ENCODE measurements at places on chromosomes 4 and X.

DNA sequence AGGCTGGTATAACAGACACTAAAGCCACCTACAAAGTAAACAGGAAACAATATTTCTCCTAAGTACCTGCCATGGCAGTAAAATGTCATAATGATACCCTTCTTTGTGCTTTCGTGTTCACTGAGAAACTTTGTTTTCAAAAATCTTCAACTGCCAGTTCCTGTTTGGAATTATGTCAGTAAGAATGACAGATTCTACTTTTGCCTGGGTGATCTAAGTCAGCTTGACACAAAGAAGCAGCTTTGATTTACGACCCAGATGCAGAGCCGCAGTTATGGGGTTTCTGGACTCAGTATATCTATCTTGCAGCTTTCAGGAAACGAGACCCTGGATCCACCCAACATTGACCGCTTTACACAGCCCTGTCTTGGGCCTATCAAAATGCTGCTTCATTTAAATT, 71.2 kb downstream of the SNX25 start:
- no peak for DNase-seq

GRCh38 chr4:22099896-22100295, 151.3 kb upstream of the KCNIP4 start:
- DNase-seq, result no peak

GRCh38 chr4:80540349-80540748, 204.8 kb downstream of the CFAP299 start:
- DNase-seq, result no peak

DNA sequence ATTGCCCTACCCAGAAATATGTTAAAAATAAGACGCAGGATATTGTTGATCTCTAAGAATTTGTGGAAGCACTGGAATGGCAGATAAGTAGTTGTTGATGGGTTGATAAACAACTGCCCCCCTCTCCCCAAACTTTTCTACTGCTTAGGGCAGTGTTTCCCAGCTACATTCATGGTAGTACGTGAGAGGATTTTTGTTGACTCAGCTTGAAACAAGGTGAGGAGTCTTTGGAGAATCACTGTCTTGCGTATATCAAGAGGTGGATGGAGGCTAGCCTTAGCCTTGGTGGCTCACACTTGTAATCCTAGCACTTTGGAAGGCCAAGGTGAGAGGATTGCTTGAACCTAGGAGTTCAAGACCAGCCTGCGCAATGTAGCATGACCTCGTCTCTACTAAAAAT, 5.7 kb downstream of the ENOPH1 start:
- DNase-seq, result no peak

DNA sequence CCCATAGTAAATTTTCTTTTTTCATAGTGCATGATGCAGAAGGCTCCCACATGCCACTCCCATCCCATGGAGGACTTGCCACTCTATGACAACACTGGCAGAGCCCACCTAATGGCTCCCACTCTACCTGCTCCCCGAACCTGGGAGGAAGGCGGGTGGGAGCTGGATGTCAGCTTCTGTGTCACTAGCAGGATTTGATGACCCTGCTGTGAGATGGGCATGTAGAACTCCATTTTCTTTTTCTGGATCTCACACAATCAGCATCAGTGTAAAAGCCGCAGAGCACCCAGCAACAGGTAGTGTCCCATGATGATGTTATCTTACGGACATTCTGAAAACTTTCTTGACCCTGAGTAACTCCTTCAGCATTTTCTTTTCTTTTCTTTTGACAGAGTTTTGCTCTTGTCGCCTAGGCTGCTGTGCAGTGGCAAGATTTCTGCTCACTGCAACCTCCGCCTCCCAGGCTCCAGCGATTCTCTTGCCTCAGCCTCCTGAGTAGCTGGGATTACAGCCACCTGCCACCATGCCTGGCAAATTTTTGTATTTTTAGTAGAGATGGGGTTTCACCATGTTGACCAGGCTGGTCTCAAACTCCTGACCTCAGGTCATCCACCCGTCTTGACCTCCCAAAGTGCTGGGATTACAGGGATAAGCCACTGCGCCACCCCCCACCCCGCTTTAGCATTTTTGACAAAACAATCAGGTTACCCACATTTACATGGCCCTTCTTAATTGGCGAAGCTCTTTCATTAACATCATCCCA, 15.0 kb upstream of the ADH1A start:
- no peak for DNase-seq

DNA sequence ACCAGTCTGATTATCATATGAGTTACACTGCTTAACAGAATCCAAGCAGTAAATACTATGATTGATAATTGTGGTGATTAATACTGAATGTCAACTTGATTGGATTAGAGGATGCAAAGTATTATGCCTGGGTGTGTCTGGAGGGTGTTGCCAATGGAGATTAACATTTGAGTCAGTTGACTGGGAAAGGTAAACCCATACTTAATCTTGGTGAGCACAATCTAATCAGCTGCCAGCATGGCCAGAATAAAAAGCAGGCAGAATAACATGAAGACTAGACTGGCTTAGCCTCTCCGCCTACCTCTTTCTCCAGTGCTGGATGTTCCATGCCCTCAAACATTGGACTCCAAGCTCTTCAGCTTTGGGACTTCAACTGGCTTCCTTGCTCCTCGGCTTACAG, 961.3 kb downstream of the ADGRL3 start:
- no peak for DNase-seq

GRCh38 chr4:68358988-68359387, 9.1 kb upstream of the YTHDC1 start:
- DNase-seq, result no peak

GRCh38 chr4:151727365-151727764, 33.4 kb downstream of the GATB start:
- DNase-seq, result no peak

- no peak for DNase-seq
Measured at GRCh38 chr4:168580228-168580627, 83.4 kb downstream of the PALLD start.

DNA sequence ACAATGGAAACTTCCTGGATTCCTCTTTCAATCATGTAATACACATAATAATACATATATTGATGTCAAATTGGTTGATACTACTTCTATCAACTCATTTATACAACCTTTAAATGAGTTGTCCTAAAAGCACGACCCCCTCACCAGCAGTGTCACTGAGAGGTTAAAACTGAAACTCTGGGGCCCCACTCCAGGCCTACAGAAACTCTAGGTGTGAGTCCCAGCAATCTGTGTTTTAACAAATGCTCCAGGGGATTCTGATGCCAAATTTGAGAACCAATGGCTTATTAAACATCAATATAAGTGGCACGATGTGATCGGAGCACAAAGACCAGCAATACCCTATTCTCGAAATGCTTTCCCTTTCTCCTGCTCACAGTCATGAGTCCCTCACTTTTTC, 47.9 kb downstream of the ATP8A1 start:
- DNase-seq, result no peak

DNA sequence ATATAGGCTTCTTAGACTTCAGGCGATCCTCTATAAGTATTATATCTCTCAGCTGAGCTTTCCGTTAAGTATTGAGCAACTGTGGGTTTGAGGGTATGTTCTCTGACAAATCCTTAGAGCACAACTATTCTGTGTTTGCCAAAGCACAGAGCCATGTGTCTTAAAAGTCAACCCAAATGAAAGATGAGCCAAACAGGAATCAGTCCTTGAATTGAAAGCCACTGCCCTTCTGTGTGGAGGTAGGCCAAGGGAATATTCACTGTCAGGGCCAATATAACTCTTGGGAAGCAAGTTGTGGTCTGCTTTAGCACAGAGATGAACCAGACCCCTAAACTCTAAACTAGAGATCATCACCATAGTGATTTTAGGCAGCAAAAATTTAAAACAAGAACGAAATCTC, 164.0 kb downstream of the STAG2 start:
- DNase-seq, result peak; percentile 0

GRCh38 chr4:41258783-41259182, 2.1 kb downstream of the UCHL1 start:
- DNase-seq, result peak; percentile 26

- peak; percentile 38 for DNase-seq
Measured at GRCh38 chr4:142372530-142373260, 473.4 kb downstream of the INPP4B start.

DNA sequence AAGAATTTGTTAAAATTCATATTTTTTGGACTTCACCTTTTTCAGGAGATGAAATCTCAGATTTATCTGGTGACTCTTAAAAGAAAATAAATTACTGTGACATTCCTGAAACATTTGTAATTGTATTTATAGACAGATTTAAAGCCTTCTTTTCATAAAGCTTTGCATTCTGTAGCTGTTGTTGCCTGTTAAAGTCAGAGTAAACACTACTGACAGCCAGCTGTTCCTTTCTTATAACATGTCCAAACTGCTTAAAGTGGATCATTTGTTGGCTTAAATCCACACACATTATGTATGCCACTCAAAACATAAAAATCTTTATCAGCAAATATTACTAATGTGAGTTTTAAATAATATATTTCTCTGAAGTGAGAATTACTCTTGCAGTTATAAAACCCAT, 157.5 kb downstream of the TECRL start:
- DNase-seq, result no peak

DNA sequence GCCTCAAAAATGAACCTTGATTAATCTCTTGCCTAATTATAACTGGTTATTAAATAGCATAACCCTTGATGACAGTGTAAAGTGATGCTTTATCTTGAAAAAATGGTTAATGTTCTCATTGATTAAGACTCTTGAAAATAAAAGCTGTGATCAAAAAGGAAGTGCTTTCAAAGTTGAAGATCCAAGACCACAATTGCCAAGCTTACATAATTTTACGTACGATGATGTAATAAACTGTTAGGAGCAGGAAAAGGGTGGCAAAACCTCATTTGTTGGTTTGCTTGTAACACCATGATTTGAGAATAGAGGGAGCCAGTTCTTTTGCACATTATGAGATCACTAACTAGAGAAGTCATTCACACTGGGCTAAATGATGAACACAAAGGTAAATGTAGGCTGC, 322.2 kb downstream of the ADGRL3 start:
- DNase-seq, result no peak

GRCh38 chrX:133985164-133985966, at the start of gene GPC3:
Gene GPC3, minus strand, starts transcription at chrX:133985594.
- DNase-seq, result peak; percentile 37

DNA sequence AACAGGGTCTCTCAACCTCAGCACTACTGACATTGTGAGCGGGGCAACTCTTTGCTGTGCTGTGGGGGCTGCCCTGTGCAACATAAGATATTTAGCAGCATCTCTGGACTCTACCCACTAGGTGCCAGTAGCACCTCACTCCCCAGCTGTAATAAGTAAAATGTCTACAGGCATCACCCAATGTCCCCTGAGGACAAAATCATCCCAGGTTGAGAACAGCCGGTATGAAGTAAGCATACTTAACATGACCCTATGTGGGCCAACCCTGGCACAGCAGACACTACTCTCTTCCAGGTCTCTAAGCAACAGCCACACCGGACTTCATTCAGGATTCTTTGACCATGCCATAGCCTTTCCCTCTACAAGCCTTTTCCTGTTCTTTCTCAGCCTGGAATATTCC, 10.5 kb upstream of the MGST2 start:
- DNase-seq, result no peak

GRCh38 chrX:14920196-14920595, 47.0 kb downstream of the MOSPD2 start:
- no peak for DNase-seq

DNA sequence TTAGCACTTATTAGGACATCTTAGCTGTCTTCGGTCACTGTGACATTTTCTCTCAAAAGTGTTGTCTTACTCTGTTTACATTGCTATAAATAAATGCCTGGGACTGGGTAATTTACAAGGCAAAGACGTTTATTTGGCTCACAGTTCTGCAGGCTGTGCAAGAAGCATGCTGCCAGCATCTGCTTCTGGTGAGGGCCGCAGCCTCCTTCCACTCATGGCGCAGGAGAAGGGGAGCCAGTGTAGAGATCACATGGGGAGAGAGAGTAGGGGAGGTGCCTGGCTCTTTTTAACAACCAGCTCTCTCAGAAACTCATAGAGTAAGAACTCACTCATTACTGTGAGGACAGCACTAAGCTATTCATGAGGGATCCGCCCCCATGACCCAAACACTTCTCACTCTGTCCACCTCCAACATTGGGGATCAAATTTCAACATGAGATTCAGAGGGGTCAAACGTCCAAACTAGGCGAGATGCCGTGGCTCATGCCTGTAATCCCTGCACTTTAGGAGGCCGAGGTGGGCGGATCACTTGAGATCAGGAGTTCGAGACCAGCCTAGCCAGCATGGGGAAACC, 43.5 kb upstream of the HERC6 start:
- DNase-seq, result peak; percentile 49

- DNase-seq, result peak; percentile 51
Measured at GRCh38 chr4:38531141-38531727, 132.8 kb upstream of the KLF3 start.

DNA sequence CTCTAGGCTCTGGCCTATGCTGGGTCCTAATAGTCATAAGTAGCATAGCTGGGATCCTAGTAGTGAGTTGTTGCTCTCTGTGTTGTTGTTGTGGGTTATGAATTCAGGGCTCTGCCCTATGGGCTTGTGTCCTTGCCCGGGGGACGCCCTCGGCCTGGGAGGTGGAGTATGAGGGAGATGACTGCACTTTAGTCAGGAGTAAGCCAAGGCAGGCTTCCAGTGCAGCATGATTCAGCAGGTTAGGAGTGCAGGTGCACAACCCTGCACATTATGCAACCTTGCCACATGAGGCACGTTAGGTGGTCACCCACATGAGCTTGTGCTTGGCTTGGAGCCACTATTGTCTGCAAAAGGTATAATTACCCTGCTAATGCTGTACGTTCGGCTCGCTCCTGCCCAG, 58.4 kb upstream of the CCDC149 start:
- no peak for DNase-seq

DNA sequence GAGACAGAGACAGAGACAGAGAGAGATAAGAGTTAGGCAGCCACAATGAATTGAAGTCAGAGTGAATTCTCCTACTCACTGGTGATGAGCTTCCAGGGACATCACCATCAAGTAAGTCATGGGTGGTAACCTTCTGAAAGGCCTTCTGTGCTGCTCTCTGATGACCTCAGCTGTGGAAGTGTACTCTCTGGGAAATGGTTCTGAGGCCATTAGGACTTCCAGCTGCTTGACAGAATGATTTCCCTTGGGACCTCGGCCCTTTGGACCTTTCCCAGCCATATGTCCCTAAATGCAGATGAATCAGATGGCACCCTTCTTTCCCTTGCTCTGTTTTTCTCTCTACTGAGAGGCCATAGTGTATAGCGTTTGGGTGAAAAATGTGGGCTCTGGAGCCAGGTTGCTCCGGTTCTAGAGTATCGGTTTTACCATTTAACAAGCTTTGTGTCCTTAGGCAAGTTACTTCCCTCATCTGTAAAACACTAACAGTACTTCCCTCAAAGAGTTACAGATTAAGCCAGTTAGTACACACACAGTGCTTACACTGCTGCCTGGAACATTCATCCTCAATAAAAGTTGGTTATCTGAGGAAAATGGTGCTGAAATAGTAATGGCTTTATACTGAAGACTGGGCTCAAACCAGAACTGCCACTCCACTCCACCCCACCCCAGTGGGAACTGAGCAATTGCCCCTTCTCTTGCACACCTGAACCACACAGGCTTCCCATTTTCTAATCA, 7.6 kb downstream of the SEPTIN11 start:
- DNase-seq, result no peak

- DNase-seq, result peak; percentile 90
Measured at GRCh38 chrX:40471965-40472648, 108.7 kb upstream of the ATP6AP2 start.
